Forelimb muscle (tissue), 1 donor: ENCODE measurements at places on chromosomes 1 and 21. TPM values are rescaled to one million over a fixed set of nuclear protein-coding genes. Genes with fewer than 3 reads are reported as not detected.

Gene CD5L
- polyA plus RNA-seq: 0.06 TPM

Gene ADAMTSL4
- polyA plus RNA-seq: 52.0 TPM

Gene OR2G6
- polyA plus RNA-seq: not detected

Gene ADGRL4
- 11.9 TPM for polyA plus RNA-seq

Gene FOXD2
- polyA plus RNA-seq: 0.20 TPM

Gene MCOLN3
- polyA plus RNA-seq: 3.4 TPM

Gene LMO4
- polyA plus RNA-seq: 46.6 TPM

Gene TMEM61
- not detected for polyA plus RNA-seq

- no peak for DNase-seq
These were observed at the start of gene OLFM3 for GRCh38 chr1:101996825-101997465. TSS of gene OLFM3 (minus strand) at chr1:101996926.

DNA sequence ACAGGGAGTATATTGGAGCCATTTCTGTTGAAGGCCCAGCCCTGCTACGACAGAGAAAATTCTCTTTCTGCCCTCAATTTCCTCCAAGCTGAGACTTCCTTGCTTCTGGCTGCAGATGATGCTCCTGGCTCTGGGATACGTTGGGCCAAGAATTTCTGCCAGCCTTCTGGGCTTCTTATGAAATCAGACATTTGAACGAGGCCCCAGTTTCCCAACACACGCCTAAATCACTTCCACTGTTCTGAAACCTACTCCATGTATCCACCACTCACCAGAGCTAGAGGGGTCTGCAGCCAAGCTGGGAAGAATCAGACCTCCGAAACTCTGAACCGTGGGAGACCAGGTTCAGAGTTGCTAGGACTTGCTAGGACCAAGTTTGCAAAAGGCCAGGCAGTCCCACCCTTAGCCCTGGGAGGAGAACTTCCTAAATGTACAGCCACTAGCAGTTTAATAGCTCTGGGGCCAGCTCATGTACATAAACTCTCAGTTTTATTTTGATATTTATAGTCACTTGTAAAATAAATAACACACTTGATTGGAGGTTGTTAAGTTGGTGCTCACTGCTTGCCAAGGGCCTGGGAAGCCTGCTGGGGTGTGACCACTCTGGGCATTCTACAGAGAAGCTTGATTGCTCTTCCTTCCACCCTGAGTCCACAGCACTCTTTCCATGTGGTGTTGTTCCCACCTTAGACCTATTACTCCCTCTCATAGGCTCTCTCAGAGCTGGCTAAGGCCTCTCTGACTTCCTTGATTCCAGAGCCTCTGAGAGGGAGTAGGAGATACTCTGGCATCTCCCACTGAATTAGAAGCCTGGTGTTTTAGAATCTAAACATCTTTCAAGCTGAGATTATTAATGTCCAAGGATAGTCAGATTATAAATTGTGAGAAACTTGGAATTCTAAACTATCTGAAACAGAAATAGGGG lies 83.4 kb upstream of the TRABD2B start:
- DNase-seq: no peak

- DNase-seq: no peak
These were observed 103.7 kb downstream of the BARHL2 start for GRCh38 chr1:90613371-90613770.

- DNase-seq: no peak
These were observed 6.3 kb downstream of the PHC2 start for GRCh38 chr1:33424610-33425009.

DNA sequence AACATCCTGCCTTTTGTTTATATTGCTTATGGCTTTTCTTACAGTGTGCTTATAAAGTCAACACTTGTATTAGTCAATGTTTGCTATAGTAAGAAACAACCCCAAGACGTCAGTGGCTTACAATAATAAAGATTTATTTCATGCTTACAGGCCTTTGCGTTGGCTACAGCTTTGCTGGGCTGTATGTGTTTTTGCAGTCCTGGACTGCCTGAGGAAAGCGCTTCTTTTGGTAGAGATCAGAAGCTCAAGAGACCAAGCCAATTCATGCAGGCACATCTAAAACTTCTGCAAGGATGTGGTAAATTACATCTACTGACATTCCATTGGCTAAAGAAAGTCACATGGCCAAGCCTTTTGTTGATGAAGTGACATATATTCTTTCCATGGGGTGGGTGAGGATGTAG lies 17.5 kb upstream of the PRKAA2 start:
- no peak for DNase-seq

GRCh38 chr1:199774433-199775089 lies 252.9 kb upstream of the NR5A2 start:
- DNase-seq: no peak

DNA sequence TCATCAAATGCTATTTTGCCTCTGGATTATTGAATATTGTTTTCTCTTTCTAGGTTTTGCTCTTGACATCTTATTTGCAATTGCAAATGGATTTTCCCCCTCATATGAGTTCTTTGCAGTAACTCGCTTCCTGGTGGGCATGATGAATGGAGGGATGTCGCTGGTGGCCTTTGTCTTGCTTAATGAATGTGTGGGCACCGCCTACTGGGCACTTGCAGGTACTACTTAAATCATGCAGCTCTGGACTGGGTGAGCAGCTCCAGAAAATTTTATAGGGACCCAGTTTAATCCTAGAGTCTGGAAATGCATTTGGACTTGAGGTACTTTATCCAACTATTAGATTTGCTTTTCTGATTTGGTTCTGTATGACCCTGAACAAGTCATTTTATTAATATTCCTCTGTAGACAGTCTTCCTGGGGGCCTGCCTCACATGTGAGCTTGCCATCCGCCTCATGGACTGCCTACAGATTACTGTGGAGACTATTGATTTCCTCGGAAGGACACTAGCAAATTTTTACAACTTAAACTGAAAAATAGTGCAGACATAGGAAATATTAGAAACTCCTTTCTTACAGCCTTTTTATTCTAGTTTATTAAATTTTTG lies 44.5 kb downstream of the SLC22A15 start:
- no peak for DNase-seq

DNA sequence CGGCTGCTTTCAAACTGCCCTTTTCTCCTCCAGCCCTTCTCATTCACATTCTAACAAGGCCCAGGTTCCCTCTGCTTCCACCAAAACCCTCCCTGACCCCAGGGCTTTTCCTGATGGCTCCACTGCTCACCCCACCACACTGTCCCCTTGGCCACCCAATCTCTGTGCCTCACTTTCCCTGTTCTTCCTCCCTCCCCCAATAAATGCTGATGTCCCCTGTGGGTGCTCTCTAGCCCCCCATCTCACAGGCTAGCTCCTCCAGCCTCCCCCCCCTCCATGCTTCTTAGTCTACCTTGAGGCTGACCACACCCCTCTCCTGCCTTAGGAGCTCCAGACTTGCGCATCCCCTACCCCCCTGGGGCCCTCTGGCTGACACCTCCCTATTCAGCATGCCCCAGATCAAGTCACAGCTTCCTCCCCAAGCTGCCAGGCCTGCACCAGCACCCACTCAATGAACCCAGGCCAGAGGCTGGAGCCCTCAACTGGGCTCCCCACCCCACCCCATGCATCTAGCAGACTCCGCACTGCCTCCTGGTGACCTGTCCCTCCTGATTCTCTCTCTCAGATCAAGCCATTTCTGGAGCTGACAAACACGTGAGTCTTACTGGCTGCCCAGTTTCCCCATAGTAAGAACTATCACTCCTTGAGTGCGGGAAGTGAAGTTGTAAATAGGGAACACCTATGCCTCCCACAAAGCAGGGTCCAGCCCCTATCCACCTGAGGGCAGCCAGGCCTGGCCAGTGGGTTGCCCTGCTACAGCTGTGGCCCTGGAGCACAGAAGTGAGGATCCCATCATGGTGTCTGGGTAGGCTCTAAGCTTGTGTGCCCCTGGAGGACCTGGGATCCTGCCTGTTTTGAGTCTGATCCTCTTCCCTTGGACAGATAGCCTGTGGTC lies 117.9 kb downstream of the DMRTB1 start:
- no peak for DNase-seq

GRCh38 chr1:115116512-115116911 lies 27.2 kb upstream of the TSPAN2 start:
- DNase-seq: no peak

DNA sequence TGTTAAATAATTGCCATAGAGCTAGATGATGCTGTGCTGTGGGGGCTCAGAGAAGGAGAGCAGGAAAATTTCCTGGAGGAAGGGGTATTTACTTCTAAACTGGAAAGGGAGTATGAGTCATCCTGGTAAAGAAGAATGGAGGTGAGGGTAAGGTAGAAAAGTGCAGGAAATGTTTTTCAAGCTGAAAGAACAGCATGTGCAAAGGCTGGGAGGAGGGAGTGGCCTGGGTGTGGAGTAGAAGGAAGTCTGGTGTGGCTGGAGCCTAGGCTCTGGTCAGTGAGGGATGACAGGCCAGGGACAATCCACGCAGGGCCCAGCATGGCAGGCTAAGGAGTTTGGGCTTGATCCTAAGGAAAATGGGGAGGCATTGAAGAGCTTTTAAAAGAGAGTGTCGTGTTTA lies 45.9 kb downstream of the MATN1 start:
- DNase-seq: no peak

- no peak for DNase-seq
These were observed 16.0 kb downstream of the TYW3 start for GRCh38 chr1:74748960-74749359.

DNA sequence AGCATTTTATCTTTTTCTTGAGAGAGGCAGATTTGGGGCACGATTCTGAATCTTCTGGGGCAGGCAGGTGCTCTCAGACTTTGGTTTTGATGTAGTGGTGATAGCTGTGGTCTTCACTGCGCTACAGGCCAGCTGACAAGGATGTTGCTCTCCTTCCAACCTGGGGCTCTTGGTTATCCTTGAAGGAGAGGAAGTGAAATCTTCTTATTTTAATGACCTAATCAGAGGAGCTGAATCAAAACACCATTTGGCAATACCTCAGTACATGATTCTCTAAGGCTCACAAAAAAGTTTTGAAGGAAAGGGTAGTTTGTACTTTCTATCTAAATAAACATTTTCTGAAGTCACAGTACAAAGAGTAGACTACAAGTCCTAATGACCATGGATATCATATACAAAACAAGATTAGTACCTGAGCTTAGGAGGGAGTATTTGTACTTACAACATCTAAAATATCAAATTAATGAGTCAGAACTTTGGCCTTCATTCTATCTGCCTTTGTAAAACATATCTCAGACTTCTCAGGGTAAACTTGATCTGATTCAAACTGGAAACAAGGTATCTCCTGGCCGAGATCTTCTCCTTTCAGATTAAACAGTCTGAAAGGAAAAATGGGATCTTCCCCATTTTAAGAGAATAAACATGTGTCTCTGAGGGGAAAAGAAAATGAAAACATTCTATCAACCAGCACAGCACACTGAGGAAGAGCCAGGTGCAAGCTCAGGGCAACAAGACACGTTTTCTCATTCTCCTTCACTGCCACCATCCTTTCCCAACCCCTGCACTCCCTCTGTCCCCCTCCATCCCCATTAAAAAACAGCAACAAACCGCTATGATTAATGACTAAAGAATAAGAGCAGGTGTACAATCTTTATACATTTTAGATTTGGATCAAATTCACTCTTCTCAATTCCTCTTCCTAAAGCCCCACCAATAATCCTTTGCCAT lies 69.2 kb downstream of the SH3GLB1 start:
- no peak for DNase-seq

GRCh38 chr1:228001738-228002535 lies 4.9 kb upstream of the WNT3A start:
- DNase-seq: no peak

DNA sequence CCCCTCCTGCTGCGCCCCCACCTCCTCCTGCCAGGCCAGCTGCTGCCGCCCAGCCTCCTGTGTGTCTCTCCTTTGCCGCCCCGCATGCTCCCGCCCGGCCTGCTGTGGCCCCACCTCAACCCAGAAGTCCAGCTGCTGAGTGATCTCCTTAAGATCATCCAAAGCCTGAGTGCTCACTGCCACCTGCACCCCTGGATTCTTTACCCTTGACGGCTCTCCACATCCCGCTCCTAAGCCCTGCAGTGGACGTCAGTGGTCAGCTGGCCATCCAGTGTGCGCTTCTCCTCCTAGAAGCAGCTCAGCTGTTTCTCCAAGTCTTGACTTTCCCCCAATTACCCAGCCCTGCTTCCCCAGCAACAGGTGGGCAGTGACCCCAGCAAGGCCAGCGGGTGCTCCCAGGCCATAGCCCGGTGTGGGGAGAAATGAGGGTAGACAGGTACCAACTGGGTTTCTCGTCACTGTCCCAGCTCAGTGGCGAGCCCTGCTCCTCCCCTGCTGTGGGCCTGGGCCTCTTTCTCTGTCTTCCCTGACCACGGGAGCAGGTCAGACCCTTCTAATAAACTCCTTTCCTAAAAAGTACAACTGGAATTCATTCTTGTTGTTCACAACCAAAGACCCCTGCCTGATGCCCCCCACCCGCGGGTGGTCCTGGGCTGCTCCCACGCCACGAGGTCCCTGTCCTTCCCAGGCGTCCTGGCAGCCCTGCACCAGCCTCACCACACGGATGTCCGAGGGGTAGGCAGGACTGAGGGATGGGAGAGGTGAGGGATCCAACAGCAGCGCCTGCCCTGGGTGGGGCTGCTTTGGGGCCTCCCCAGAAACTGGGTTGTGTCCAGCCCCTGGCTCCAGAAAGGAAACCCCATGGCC lies 1.4 kb downstream of the KRTAP10-7 start:
- DNase-seq: no peak

- DNase-seq: no peak
These were observed 57.6 kb downstream of the DNM3 start for GRCh38 chr1:171898941-171899340.

- no peak for DNase-seq
These were observed 765 bp upstream of the VPS45 start for GRCh38 chr1:150066838-150067183.
